ENCODE measurements at places on chromosomes 11 and 22. TPM values are rescaled to one million over a fixed set of nuclear protein-coding genes. Genes with fewer than 3 reads are reported as not detected.

DNA sequence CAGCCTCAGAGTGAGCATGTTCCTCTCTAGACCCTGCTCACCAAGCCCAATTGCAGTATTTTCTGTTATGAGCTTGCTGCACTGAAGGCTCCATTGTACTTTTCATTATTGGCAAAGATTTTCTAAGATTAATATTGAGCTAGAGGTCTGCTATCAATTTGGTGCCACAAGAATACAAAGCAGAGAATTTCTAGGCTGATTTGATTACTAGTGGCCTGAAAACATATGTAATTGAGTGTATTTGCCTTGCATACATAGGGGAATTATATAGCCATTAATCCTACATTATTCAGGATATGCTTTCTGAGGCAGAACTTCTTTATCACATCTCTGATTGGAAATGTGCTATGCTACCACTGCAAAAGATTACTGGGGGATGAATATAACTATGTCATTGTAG, 322.9 kb upstream of the ZC3H12C start:
- no peaks in the 10 kb centered on the region for H3K36me3 ChIP-seq
- no peak overlapping the region for H3K27ac ChIP-seq
- no peaks in the 10 kb centered on the region for H3K4me1 ChIP-seq
- no peaks in the 10 kb centered on the region for H3K27me3 ChIP-seq
- no peak overlapping the region for H3K4me3 ChIP-seq
- no peak for DNase-seq

The PNPLA3 gene
- 9.3 TPM for total RNA-seq

The OR51B4 gene
- total RNA-seq: 1.5 TPM

GRCh38 chr11:1542267-1542666, 29.8 kb downstream of the DUSP8 start:
- DNase-seq: no peak
- no peaks in the 10 kb centered on the region for H3K36me3 ChIP-seq
- no peaks in the 10 kb centered on the region for H3K4me1 ChIP-seq
- no peak overlapping the region for H3K4me3 ChIP-seq

- no peak for DNase-seq
- no peak overlapping the region for H3K4me3 ChIP-seq
- no peak overlapping the region for H3K27ac ChIP-seq
- no peaks in the 10 kb centered on the region for H3K27me3 ChIP-seq
- H3K4me1 ChIP-seq: no peaks in the 10 kb centered on the region
Observed at GRCh38 chr11:95318498-95318897, 87.5 kb upstream of the SESN3 start.

- H3K36me3 ChIP-seq: no peaks in the 10 kb centered on the region
- H3K27me3 ChIP-seq: no peaks in the 10 kb centered on the region
- peak; percentile 88 for DNase-seq
- H3K27ac ChIP-seq: peak overlapping the region; percentile 92
- no peak overlapping the region for H3K4me3 ChIP-seq
- peaks cover 60% of the 10 kb centered on the region for H3K4me1 ChIP-seq
Observed at GRCh38 chr22:46006379-46007002, 29.5 kb upstream of the WNT7B start.

DNA sequence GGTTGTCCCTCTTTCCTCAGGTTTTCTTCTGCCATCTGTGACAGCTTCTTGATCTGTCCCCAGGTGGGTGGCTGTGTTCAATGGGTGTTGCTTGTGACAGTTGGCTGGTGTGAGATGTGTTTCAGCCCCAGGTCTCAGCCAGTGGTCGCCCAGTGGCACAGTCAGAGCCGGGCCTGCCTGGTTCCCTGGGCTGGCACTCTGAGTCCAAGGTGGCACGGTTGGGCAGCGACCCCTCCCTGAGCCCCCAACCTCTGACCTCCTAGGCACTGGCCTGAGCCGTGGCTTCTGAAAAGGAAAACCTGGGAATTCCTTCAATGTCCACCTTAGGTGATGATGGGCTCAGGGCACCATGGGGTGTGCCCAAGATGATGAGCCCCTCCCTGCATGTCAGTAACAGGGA, 14.0 kb upstream of the PRODH start:
- H3K36me3 ChIP-seq: no peaks in the 10 kb centered on the region
- DNase-seq: no peak
- no peak overlapping the region for H3K27ac ChIP-seq
- H3K4me3 ChIP-seq: no peak overlapping the region
- no peaks in the 10 kb centered on the region for H3K27me3 ChIP-seq

- no peaks in the 10 kb centered on the region for H3K27me3 ChIP-seq
- no peaks in the 10 kb centered on the region for H3K36me3 ChIP-seq
- peaks cover 52% of the 10 kb centered on the region for H3K4me1 ChIP-seq
- H3K27ac ChIP-seq: peak overlapping the region; percentile 98
- H3K4me3 ChIP-seq: no peak overlapping the region
Observed at GRCh38 chr11:65560555-65561418, 2.6 kb upstream of the LTBP3 start.

DNA sequence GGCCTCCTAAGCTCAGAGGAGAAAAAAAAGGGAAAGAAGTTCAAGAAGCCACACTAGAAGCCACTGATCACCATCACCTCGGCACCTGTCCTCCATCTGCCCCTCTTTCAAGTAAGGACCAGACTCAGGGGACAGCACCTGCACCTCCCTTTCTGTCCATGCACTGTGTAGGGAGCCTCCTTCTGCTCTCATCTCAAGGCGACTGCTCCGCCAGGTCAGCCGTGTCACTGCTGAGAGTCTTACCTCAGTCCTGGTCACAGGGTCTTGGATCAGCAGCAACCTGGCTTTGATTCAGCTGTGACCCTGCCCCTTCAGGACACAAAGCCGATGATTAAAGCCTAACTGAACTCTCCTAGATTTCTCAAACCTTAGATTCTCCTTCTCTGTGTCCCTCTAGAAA, 101.5 kb downstream of the ZNF280B start:
- DNase-seq: no peak
- H3K4me1 ChIP-seq: no peaks in the 10 kb centered on the region
- H3K27me3 ChIP-seq: no peaks in the 10 kb centered on the region
- no peak overlapping the region for H3K4me3 ChIP-seq
- H3K36me3 ChIP-seq: no peaks in the 10 kb centered on the region

DNA sequence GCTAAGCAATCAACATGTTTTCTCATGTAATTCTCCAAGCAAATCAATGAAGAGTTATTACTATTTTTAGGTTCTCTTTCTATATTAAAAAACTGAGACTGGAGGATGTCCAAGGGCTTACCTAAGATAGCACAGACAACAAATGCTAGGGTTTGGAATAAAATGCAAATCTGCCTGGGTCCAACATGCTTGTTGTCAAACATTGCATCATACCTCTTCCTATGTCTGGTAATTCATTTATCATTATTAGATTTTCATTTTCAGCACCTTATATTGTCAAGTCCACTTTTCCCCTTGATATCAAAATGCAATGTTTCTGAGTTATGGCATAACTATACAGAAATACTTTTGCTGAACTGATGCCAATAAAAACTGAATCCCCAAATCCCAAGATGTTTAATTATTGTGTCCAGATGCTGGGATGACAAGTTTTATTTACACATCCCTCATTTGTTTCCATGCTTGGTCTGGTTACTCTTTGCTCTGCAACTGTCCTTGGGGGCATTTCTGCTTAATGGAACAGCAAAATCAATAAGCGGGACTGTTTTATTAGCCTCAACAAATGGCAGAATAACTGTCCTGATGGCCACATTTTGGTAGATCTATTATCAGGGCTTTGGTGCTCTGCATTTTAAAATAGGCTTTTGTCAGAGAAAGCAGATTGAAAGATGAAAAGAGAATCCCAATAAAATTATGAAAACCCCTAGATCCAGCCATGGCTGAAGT, 86.0 kb downstream of the C11orf87 start:
- no peak overlapping the region for H3K27ac ChIP-seq
- H3K36me3 ChIP-seq: no peaks in the 10 kb centered on the region
- H3K4me1 ChIP-seq: no peaks in the 10 kb centered on the region
- no peak for DNase-seq
- no peak overlapping the region for H3K4me3 ChIP-seq

DNA sequence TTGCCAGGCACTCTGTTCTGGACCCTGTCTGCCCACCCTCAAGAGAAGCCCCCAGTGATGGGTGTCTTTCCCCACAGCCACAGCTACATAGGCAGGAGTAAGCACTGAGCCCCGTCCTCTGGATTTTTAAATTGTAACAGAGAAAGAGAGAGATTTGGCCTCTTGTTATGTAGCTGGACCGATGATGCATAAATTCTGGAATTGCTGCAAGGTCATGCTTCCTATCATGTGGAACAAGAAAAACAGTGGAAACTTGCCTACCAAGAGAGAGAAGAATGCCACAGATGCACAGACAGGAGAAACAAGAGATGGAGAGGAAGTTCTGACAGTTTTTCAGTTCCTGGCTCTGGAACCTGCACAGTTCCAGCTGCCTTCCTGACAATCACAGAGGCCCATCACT, 150.2 kb downstream of the ETS1 start:
- H3K4me3 ChIP-seq: no peak overlapping the region
- no peak for DNase-seq
- H3K27me3 ChIP-seq: no peaks in the 10 kb centered on the region
- peak overlapping the region; percentile 45 for H3K27ac ChIP-seq
- H3K4me1 ChIP-seq: peaks cover 9% of the 10 kb centered on the region

DNA sequence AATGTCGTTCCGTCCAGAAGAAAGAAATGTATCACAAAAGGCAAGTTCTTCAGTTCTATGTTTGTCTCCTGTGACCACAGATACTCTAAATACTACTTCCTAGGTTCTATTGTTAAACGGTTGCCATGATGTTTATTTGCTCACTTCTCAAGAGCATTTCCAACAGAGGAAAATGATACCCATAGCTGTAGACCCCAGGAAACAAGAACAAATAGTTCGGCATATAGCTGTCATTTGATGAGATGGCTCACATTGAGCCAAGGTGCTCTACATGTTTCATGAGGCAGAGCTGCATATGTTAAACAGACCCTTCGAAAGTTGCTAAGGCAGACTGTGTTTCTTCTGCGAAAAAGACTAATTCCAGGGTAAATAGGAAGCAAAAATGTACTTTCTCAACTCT, 15.4 kb upstream of the ANGPTL5 start:
- H3K4me1 ChIP-seq: no peaks in the 10 kb centered on the region
- H3K27ac ChIP-seq: no peak overlapping the region

GRCh38 chr11:134138376-134138775, 69.5 kb downstream of the JAM3 start:
- DNase-seq: no peak
- no peak overlapping the region for H3K27ac ChIP-seq
- H3K36me3 ChIP-seq: peaks cover 17% of the 10 kb centered on the region
- no peaks in the 10 kb centered on the region for H3K27me3 ChIP-seq

The ABCC8 gene
- total RNA-seq: 4.2 TPM

DNA sequence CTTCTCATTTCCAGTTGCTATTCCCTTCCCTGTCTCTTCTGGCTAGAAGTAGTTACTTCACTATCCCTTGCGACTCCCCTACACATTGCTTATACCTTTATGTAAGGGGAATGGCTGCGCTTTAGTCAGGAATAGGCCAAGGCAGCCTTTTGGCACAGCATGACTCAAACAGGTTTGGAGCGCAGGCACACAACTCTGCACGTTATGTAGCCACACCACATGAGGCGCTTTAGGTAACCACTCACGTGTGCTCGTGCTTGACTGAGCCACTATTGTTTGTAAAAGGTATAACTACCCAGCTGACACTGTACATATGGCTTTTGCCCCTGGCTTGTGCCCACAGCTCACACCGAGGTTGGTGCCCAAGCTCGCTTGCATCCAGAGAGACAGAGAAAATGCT, 46.7 kb upstream of the LIPT2 start:
- no peaks in the 10 kb centered on the region for H3K4me1 ChIP-seq
- no peak for DNase-seq
- no peaks in the 10 kb centered on the region for H3K36me3 ChIP-seq
- no peaks in the 10 kb centered on the region for H3K27me3 ChIP-seq

The KDM4E gene
- not detected for total RNA-seq

The CRYBA4 gene
- not detected for total RNA-seq

DNA sequence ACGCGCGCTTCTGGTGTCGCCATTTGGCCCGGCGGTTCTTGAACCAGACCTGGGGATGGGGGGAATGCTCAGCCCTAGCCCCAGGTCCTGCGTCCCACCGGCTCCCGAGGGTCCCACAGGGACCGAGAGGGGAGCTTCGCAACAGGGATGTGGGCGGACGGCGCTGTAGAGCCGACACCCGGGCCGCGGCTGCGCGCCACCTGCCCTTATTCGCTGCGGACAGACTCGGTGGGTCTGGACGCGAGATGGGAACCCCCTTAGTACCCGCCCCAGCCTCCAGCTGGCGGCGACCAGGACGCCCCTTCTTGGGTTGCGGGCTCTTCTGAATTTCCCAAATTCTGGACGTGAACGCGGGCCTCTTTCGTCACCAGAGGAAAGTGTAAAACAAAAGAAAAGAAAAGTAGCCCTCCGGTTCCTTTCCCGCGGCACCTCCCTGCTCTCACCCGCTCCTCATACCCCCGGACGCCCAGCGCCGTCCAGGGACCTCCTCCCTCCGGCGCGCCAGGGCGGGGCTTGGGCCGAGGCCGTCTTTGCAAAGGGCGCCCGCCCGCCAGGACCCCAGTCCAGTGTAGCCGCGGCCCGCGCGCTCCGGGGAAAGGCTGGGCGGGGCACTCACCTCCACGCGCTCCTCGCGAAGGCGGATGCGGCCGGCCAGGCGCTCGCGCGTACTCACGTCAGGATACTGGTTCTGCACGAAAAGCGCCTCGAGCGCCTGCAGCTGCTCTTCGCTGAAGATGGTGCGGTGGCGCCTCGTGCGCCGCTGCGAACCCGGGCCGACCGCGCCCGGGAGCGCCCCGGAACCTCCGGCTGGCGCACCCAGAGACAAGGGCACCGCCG, 827 bp downstream of the GSC2 start:
- H3K4me1 ChIP-seq: no peaks in the 10 kb centered on the region
- no peak overlapping the region for H3K27ac ChIP-seq
- H3K4me3 ChIP-seq: no peak overlapping the region
- DNase-seq: no peak

DNA sequence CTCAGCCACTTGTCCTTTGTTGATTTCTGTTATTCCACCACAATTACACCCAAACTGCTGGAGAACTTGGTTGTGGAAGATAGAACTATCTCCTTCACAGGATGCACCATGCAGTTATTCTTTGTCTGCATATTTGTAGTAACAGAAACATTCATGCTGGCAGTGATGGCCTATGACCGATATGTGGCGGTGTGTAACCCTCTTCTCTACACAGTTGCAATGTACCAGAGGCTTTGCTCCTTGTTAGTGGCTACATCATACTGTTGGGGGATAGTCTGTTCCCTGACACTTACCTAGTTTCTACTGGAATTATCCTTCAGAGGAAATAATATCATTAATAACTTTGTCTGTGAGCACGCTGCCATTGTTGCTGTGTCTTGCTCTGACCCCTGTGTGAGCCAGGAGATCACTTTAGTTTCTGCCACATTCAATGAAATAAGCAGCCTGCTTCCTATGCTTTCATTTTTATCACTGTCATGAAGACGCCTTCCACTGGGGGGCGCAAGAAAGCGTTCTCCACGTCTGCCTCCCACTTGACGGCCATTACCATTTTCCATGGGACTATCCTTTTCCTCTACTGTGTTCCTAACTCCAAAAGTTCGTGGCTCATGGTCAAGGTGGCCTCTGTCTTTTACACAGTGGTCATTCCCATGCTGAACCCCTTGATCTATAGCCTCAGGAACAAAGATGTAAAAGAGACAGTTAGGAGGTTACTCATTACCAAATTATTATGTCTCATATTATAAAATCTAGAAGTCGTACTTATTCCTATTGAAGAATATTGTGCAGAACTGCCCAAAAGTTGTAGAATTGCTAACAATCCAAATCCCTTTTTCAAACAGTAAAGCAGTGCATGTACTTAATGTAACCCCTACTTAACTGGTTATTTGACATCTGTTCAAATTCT, 53.2 kb downstream of the OR4C6 start:
- no peak overlapping the region for H3K4me3 ChIP-seq
- no peak overlapping the region for H3K27ac ChIP-seq
- no peaks in the 10 kb centered on the region for H3K4me1 ChIP-seq
- no peaks in the 10 kb centered on the region for H3K27me3 ChIP-seq
- no peak for DNase-seq

The MTNR1B gene
- not detected for total RNA-seq

GRCh38 chr22:32043391-32043790, 330 bp downstream of the SLC5A1 start:
- H3K27ac ChIP-seq: no peak overlapping the region
- DNase-seq: no peak
- H3K4me3 ChIP-seq: peak overlapping the region; percentile 15

The OR52A1 gene
- not detected for total RNA-seq
